ENCODE measurements at places on chromosomes 1 and 21.

- no peak overlapping the region for H3K4me3 ChIP-seq
- H3K27ac ChIP-seq: no peak overlapping the region
- H3K4me1 ChIP-seq: no peaks in the 10 kb centered on the region
- no peaks in the 10 kb centered on the region for H3K27me3 ChIP-seq
- DNase-seq: no peak
Observed at GRCh38 chr1:30272277-30273020, 450.9 kb downstream of the MATN1 start.

- H3K36me3 ChIP-seq: no peaks in the 10 kb centered on the region
- no peak for DNase-seq
- no peak overlapping the region for H3K27ac ChIP-seq
- peaks cover 4% of the 10 kb centered on the region for H3K27me3 ChIP-seq
Observed at GRCh38 chr1:109793486-109794318, 30.0 kb upstream of the EPS8L3 start.

DNA sequence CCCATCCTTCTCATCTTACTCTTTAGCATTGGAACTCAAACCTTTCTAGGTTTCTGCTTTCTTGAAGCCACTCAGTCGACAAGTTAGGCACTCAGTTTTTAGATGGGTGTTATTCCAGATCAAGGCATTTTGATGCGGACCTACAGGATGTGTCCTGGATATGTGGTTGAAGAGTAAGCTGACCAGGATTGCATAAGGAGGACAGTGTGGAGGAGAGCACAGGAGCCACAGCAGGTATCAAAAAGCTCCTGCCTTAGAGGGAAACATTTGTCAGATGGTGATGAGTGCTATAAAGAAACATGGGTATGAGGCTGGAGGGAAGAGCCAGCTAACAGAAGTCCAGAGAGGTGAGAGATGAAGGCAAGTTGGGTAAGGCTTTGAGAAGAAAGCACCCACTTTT, 33.9 kb upstream of the OPRD1 start:
- no peak for DNase-seq
- H3K4me1 ChIP-seq: peaks cover 9% of the 10 kb centered on the region
- H3K4me3 ChIP-seq: no peak overlapping the region
- H3K27me3 ChIP-seq: no peaks in the 10 kb centered on the region
- H3K36me3 ChIP-seq: no peaks in the 10 kb centered on the region
- H3K27ac ChIP-seq: 0 out of 2 replicates have a peak overlapping the region, but pooled peaks have one; percentile 38

GRCh38 chr1:100542285-100542684, 4.3 kb downstream of the GPR88 start:
- H3K27ac ChIP-seq: no peak overlapping the region
- H3K36me3 ChIP-seq: no peaks in the 10 kb centered on the region
- no peak for DNase-seq
- H3K4me3 ChIP-seq: no peak overlapping the region
- H3K27me3 ChIP-seq: peaks cover 61% of the 10 kb centered on the region

DNA sequence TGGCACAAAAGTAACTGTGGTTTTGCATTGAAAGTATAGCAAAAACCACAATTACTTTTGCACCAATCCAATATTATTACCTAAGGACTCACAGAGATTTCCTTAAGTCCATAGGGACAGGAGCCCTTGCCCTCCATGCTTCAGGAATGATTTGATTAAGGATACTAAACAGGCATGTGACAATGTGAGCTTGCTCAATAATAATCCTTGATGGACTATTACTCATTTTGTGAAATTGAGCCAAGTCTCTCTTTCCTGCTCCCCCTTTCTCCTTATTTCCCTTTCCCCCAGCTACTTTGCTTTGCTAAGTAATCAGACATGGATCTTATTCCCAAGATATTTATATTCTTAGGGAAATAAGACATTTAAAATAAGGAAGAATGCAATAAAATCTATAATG, 21.6 kb upstream of the RGL1 start:
- no peaks in the 10 kb centered on the region for H3K36me3 ChIP-seq
- no peak overlapping the region for H3K27ac ChIP-seq
- peaks cover 15% of the 10 kb centered on the region for H3K4me1 ChIP-seq
- no peaks in the 10 kb centered on the region for H3K27me3 ChIP-seq

DNA sequence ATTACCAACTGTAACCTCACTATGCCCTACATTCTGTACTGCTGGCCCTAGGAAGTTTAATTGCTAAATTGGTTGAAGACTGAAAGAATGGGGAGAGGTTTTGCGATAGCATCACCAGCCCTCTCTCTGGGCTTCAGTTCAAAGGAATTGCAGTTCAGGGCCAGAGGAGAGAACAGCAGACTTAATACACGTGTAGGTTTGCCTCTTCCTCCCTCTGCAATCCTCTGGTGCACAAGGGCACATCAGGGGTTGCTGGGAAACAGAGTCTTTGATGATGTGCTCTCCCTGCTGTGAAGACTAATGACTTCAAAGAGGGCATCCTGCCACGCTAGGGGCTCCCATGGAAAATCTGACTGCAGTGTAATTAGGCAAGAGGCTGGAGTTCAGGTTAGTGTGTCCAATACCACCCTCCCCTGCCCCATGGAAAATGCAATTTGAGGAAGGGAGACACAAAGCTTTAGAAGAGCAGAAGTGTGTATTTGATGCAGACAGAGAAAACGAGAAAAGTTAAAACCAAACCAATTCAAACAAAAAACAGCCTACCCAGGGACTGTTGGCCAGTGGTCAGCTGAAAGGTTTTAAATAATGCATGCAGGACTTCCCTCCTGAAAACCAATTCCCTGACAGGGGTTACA, 167.9 kb downstream of the ASTN1 start:
- no peak overlapping the region for H3K27ac ChIP-seq
- H3K4me1 ChIP-seq: peaks cover 17% of the 10 kb centered on the region
- peaks cover 5% of the 10 kb centered on the region for H3K27me3 ChIP-seq
- no peak overlapping the region for H3K4me3 ChIP-seq
- peak; percentile 20 for DNase-seq
- no peaks in the 10 kb centered on the region for H3K36me3 ChIP-seq

GRCh38 chr1:98222706-98223105, 301.9 kb upstream of the DPYD start:
- DNase-seq: no peak
- H3K4me1 ChIP-seq: no peaks in the 10 kb centered on the region
- no peak overlapping the region for H3K27ac ChIP-seq
- H3K4me3 ChIP-seq: no peak overlapping the region

DNA sequence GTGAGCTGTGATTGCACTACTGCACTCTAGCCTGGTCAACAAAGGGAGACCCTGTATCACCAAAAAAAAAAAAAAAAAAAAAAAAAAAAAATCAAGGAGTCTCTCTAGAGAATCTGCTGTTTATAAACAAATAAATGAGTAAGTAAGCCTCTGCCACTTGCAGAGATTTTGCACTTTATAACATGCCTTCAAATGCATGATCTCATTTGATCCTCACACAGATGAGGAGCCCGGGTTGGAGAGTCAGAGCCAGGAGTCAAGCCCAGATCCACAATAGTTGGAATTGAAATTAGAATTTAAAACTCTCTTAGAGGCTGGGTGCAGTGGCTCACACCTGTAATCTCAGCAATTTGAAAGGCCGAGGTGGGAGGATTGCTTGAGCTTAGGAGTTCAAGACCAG, 4.0 kb downstream of the PRELP start:
- H3K36me3 ChIP-seq: no peaks in the 10 kb centered on the region
- no peak for DNase-seq
- H3K27me3 ChIP-seq: no peaks in the 10 kb centered on the region
- H3K27ac ChIP-seq: no peak overlapping the region
- H3K4me3 ChIP-seq: no peak overlapping the region

DNA sequence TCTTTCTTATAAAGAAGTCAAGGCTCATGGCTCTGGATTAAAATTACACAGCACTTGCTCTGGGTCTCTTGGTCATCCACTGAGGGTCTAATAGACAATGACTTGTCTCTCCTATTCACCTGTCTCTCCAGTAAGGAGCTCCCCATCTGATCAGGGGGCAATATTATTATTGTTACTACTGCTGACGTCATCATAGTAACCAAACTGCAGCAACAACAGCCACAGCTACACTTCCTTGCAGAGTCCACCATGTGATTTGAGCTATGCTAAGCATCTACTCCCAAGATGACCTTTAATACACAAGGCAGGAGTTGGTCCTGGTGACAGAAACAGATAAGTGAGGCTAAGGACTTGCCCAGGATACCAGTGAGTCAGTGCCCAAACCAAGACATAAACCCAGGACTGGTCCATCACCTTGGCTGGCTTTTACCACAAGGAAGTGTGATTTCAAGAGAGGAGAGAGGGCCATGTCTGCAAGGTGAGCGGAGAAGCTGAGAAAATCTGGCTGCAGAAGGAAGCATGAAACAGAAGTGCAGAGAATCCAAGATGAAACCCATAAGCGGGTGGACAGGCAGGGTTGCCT, 602.5 kb downstream of the PTPRU start:
- DNase-seq: no peak
- H3K4me3 ChIP-seq: no peak overlapping the region
- peaks cover 11% of the 10 kb centered on the region for H3K36me3 ChIP-seq
- no peak overlapping the region for H3K27ac ChIP-seq

- no peak overlapping the region for H3K27ac ChIP-seq
- H3K4me1 ChIP-seq: peaks cover 49% of the 10 kb centered on the region
- DNase-seq: no peak
- peaks cover 39% of the 10 kb centered on the region for H3K27me3 ChIP-seq
- H3K4me3 ChIP-seq: peak overlapping the region; percentile 97
Observed at GRCh38 chr1:200042119-200042551, 14.6 kb downstream of the NR5A2 start.

DNA sequence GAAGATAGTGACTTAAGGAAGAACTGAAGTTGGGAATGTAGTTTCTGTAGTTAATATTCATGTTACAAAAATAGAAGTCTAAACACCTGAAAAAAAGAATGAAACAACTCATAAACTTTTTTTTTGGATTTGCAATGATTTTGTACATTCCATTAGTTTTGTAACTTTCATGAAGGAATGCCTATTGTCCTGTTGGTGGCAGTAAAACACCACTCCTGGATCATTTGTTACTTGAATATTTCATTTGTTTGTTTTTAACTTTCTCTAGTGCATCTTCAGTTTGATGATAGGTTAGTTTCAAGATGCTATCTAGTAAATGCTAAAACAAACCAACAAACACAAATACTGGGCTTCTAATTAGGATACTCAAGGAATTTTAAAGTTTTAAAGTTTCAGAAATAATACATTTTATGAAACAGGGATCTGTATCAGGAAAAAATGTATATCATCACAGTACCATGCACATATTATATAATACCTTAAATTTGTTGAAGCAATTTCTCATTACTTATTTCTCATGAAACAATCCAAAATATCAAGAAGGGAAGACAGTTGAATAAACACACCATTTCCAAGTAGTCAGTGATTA, 229.7 kb upstream of the CACYBP start:
- peaks cover 13% of the 10 kb centered on the region for H3K4me1 ChIP-seq
- no peaks in the 10 kb centered on the region for H3K27me3 ChIP-seq
- H3K27ac ChIP-seq: no peak overlapping the region
- DNase-seq: no peak
- H3K4me3 ChIP-seq: no peak overlapping the region
- no peaks in the 10 kb centered on the region for H3K36me3 ChIP-seq

- H3K36me3 ChIP-seq: peaks cover 6% of the 10 kb centered on the region
- H3K4me1 ChIP-seq: peaks cover 25% of the 10 kb centered on the region
- peak; percentile 79 for DNase-seq
- peak overlapping the region; percentile 63 for H3K27ac ChIP-seq
Observed at GRCh38 chr1:26110731-26111529, 694 bp upstream of the PDIK1L start.

- peaks cover 28% of the 10 kb centered on the region for H3K36me3 ChIP-seq
- H3K27ac ChIP-seq: peak overlapping the region; percentile 83
- no peak for DNase-seq
- H3K4me3 ChIP-seq: no peak overlapping the region
- peaks cover 29% of the 10 kb centered on the region for H3K4me1 ChIP-seq
- H3K27me3 ChIP-seq: peaks cover 5% of the 10 kb centered on the region
Observed at GRCh38 chr1:99758073-99758511, 8.3 kb downstream of the FRRS1 start.

DNA sequence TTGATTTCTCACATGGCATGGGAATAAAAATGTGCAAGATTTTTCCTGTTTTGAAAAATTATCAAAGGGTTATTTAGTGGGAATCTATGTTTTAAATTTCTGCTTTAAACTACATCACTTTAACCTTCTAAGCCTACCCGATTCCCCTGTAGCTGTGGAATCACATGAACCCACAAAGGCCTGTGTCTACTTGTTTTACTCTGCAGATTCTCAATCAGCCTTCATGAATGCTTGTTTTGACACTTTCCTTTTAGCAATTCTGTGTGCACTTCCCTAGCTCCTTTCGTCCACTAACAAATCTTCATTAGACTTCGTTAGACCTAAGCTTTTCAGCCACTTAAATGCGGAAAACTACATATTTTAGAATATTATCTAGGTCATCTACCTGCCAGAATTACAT, 56.0 kb upstream of the C1orf21 start:
- no peak overlapping the region for H3K27ac ChIP-seq
- DNase-seq: no peak
- no peak overlapping the region for H3K4me3 ChIP-seq
- H3K36me3 ChIP-seq: no peaks in the 10 kb centered on the region
- H3K4me1 ChIP-seq: no peaks in the 10 kb centered on the region

DNA sequence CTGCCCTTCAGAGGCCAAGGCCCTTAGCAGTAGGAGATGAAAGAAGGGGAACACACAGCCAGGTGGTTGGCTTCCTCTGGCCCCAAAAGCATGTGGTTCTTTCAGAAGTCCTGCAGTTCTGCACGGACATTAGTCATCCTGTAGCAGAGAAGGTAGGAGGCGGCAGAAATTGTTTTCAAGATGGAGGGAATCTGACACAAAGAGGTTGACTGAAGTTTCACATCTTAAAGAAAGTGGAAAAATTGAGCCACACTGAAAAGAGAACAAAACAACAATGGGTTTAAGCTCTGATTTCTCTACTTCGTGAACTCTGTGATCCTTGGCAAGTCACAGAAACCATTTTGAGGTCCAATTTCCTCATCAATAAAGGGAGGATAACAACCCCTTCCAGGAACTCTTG, 125.3 kb upstream of the DNAH14 start:
- DNase-seq: no peak
- H3K4me3 ChIP-seq: no peak overlapping the region
- peaks cover 30% of the 10 kb centered on the region for H3K4me1 ChIP-seq
- H3K36me3 ChIP-seq: 0 out of 2 replicates have a peak, but pooled peaks cover 6% of the 10 kb centered on the region
- peaks cover 5% of the 10 kb centered on the region for H3K27me3 ChIP-seq
- H3K27ac ChIP-seq: no peak overlapping the region

GRCh38 chr1:54973205-54973921, 7.1 kb upstream of the TMEM61 start:
- H3K27me3 ChIP-seq: peaks cover 6% of the 10 kb centered on the region
- no peak overlapping the region for H3K4me3 ChIP-seq
- H3K4me1 ChIP-seq: peaks cover 20% of the 10 kb centered on the region
- no peak overlapping the region for H3K27ac ChIP-seq
- DNase-seq: no peak

GRCh38 chr1:207417076-207417475, 37.1 kb upstream of the CR2 start:
- no peak overlapping the region for H3K27ac ChIP-seq
- peaks cover 3% of the 10 kb centered on the region for H3K4me1 ChIP-seq
- DNase-seq: no peak

DNA sequence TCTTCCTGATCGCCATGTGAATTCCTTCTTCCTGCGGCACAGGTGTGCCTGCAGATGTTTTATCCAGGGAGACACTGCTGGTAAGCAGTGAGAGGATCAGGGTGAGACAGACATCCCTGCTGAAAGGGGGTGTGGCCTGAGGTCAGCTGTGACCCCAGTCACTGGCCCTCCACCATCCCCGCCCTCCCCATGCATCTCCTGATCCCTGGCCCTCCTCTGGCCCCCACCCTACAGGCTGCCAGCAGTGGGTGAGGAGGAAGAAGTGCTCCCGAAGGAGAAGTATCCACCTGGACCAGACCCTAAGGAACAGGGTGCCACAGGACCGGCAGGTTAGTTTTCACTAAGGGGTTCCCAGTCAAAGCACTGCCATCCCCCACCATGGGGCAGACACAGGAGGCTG, 85.3 kb downstream of the GLIS1 start:
- no peak overlapping the region for H3K4me3 ChIP-seq
- H3K36me3 ChIP-seq: no peaks in the 10 kb centered on the region
- peaks cover 17% of the 10 kb centered on the region for H3K4me1 ChIP-seq
- H3K27me3 ChIP-seq: no peaks in the 10 kb centered on the region
- no peak overlapping the region for H3K27ac ChIP-seq
- DNase-seq: no peak
